ENCODE measurements at places on chromosomes 3 and 15.

- DNase-seq, result no peak
Observed at GRCh38 chr3:170494766-170495165, 76.1 kb downstream of the CLDN11 start.

DNA sequence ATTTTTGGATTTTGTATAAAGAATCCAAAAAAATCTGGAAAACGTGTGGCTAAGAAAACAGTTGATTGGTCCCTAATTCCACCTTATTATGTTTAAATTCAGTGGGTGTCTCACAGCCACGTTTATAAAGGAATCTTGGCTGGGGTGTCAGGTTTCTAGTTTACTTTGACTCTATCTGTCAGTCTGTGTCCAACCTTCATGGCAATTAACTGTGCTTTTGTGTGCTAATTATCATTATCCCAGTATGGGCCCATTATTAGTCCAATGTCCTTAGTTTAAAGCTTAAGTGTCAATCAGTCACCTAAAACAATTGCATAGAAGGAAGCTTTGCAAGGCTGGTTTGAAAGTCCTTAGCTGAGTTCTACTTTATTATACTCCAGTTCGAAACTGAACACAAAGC, 3.7 kb upstream of the CNTN4 start:
- no peak for DNase-seq

DNA sequence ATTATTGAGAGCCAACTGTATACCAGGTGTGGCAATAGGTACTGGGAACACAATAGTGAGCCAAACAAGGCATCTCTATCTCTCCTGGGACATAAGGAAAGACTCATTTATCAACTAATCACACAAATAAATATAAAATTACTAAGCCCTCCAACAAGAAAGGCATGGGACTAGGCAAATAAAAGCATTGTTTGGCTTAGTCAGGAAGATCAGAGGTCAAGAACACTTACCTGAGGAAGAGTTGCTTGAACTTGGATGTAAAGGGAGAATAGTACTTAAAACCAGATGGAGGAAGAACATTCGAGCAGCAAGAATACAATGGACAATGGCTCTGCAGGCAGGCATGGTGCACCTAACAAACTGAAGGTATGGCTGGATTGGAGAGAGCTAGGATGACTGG, 300.7 kb downstream of the WDR72 start:
- no peak for DNase-seq

DNA sequence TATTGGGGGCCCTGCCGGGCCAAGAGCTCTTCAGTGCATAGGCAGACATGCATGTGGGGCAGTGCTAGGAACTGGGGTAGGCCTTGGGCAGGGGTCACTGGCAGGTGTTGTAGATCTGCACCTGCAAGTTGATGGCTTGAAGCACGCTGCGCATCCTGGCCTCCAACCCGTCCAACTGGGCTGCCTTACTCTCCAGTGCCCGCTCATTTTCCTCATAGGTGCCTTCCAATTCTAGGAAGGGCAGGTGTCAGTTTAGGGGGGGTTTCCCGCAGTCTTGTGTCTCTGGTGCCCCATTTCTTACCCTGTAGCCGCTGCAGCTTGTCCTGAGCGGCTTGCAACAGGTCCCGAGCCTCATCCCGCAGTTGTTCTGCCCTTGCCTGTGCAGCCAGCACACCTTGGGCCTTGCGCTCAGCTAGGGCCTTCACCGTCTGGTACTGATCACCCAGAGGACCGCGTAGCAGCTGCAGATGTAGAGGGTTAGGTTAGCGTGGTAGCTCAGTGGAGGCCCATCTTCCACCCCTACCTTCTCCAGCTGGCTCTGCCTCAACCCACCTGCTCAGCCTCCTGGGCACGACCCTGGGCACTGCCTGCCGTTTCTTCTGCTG, 611 bp upstream of the USP19 start:
- DNase-seq, result no peak

GRCh38 chr15:31298707-31299172, 27.9 kb upstream of the KLF13 start:
- no peak for DNase-seq

DNA sequence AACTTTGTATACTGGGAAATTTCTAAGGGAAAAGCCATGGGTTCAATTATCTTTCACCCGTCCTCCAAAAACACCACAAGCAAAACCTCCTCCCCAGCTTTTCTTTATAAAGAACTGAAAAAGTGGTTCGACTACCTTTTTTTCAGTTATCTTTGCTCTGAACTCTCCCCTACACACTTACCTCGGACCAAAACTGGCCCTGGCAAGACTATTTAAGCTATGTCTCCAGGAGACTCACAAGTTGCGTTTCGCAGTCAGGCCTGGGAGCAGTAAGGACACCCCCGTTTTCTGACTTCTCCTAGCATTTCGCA, 645 bp downstream of the COPS2 start:
- no peak for DNase-seq

DNA sequence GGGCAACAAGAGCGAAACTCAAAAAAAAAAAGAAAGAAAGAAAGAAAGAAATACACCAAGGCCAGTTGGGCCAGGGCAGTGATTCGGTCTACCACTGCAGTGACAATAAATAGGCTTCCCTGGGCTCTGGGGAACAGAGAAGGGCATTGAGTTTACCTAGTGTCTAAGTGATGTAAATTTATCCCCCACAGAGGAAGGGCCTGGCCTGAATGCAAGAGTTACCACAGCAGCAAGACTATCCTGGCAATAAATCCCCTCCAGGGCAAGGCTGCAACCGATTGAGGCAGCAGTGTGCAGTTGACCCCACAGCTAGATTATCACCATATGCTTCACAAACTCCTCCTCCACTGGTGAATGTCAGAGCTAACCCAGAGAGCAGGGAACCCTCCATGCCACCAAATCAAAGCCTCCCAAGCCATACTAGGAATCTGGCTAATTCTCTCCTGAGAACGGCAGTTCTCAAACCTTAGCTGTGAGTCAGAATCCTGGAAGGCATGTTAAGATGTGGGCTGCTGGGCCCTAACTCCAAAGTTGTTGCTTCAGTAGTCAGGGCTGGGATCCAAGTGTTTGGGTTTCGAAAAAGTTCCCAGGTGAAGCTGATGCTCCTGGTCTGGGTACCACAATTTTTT, 64.3 kb upstream of the GATM start:
- DNase-seq, result no peak

- no peak for DNase-seq
Observed at GRCh38 chr3:55500555-55501330, 13.6 kb upstream of the WNT5A start.

- no peak for DNase-seq
Observed at GRCh38 chr3:11088831-11089230, 65.5 kb upstream of the HRH1 start.

DNA sequence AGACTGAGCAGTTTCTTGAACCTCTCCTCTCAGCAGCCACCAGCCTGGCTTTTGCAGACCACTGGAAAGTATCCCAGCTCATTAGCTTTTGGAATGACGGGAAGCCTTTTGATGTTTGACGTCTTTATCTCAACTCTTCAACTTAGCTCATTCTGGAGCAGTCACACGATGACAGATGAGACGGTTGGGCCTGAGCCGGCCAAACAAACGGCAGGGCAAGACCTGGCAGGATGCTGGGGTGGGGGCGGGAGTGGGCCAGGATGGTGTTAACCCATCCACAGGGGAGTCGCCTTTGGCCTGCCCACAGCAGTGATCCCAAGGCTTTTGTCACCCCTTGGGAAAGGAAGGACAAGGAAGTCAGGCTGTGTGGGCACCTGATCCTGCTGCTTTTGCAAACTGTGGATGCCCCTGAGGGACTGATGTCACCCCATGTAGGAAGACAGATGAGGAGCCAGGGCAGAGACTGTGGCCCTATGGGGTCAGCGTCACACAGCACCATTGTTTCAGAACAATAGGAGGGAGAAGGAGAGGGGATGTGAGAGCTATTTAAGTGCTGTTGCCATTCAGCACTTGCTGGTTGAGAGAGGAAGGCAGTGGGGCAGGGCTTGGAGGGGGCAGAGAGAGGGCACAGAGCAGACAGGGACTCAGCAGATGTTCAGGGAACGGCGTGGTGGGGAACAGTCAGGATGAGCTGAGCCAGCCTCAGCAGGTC, 121.9 kb upstream of the CTDSPL start:
- no peak for DNase-seq

- no peak for DNase-seq
Observed at GRCh38 chr3:193819117-193820010, 226.4 kb downstream of the OPA1 start.

DNA sequence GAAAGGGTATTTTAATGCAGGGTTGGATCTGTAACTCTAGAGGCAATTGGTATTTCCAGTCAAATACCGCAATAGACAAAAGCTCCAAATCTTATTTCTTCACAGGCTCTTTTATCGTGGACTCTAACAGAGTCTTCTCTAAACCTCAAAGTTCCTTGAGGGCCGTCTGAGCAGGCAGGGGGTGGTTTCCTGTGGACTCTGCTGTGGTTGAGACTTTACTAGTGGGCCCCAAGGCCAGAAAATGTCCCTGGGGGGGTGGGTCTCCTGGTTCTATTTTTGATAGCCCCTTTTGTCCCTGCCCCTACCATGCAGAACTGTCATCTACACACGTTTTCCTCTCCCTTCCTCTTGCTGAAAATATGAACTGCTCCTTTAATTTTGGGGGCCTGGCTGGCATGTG, 80.1 kb downstream of the ASB7 start:
- no peak for DNase-seq

DNA sequence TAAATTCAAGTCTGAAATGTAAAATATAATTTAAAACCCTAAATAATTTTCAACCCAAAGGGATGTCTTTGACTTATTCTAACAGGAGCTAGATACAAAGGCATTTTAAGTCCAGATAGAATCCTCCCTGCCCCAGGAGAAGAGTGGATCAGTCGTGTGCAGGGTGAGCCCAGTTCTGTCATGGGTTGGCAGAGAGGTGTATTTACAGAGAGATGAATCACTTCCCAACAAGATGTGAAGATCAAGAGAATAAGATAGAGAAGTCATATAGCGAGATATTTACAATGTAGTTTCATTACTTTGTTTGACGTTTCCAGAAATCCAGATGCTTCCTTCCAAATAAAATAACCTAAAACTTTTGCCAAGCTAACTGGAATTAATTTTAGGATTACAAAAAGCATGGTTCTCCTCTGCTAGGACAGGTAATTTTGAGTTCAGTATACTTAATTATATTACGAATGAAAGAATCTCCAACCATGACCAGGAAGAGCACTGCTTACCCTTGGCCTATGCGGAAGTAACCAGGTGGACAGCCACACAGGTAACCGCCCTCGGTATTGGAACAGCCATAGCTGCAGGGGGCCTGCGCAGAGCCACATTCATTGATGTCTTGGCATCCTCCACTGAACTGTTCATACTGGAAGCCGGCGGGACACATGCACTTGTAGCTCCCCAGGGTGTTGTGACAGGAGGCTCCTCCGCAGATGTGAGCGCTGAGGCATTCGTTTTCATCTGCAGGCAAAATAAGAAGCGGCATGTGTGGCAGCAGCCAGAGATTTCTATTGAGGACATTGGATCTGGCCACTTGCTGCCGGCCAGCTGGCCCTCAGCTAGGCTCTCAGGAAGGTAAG, 84.0 kb downstream of the DUT start:
- no peak for DNase-seq

DNA sequence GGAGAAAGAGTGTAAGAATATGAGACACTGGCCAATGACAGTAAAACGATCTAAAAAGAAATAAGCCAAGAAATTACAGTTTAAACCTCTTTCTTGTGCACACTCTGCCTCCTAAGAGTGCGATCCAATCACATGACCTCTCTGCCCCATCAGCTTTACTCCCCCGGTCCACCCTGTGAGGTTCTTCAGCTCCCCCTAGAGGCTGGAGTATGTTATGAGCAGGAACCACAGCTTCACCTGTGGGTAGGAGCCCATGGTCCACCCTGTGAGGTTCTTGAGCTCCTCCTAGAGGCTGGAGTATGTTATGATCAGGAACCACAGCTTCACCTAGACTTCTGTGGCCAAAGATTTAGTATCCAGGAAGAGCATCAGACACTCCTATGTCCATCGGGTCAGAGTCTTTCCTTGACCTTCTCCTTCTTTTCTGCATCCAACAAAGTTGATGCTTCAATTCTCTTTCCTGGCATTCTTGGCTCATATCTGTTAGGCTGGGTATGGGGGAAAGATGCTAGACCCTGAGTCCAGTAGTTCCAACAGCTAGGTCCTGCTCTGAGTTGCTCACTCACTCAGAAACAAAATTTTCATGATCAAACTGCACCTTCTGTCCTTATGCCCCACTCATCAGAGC, 164.0 kb downstream of the MINAR1 start:
- DNase-seq, result no peak

DNA sequence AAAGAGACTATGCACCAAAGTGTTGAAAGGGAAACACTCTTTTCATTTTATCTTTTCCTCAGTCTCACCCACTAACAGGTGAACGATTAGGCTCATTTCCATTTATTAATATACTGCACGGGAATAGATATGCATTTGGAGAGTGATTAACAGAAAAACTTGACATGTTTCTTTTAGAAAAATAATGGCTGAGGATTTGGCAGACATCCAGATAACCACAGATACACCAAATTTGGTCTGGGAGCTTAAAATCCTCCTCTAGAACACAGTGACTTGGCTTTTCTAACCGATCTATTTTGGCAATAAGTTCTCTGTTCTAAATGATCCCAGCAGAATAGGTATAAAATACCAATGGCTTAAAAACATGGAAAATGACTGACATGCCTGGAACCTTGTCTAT, 459.3 kb upstream of the SGO1 start:
- no peak for DNase-seq

- DNase-seq, result no peak
Observed at GRCh38 chr3:55860049-55860721, 373.1 kb upstream of the WNT5A start.

GRCh38 chr3:33807191-33807590, 8.8 kb downstream of the PDCD6IP start:
- no peak for DNase-seq

DNA sequence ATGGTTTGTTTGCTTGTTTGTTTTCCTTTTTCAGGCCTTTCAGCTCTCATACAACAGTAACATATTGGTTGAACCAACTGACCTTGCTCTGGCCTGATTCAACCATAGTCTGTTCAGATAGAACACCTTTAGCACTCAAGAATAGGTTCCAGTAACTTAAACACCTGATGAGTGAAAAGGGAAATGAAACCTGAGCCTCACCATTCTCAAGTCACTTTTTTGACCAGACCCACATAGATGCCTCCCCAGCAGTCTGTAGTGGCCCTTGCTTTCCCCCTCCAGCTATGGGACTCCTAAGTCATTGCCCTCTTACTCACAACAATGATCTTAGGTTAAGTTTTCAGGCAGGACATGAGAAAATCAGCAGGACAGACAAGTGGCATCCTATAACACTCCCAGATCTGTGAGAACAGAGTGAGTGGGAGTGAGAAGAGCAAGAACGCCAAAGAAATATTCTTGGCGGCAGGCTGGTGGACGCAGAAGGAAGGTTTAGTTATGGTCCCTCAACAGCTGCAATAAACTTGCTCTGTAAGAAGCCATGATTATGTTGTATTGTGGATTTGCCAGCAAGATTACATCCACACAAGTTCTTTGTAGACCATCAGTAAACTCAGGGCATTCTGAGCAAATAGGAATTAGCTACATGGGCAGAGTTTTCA, 367.5 kb downstream of the MECOM start:
- DNase-seq, result no peak
